Fibroblast of the conjunctiva (primary cell): ENCODE measurements at places on chromosomes 11 and 22.

GRCh38 chr11:96101146-96101545 is 177.2 kb upstream of the MTMR2 start:
- DNase-seq, result no peak

DNA sequence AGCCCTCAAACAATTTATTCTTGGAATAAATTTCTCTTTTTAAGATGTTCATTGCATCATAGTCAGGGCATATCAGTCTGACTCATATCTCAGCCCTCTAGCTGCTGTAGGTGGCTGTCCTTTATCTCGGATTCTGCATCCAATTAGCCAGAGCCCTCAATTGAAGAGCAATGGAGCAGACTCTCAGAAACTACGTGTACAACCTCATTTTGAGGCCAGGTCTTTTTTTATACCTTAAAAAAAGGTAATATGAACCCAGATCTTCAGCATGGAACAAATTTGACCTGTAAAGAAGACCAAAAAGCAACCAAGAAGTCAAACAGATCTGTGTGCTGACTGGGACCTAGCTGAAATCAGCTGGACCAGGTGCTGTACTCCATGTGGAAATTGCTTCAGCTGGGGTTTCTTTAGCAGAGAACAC is 8.7 kb downstream of the OR52A5 start:
- DNase-seq, result no peak

DNA sequence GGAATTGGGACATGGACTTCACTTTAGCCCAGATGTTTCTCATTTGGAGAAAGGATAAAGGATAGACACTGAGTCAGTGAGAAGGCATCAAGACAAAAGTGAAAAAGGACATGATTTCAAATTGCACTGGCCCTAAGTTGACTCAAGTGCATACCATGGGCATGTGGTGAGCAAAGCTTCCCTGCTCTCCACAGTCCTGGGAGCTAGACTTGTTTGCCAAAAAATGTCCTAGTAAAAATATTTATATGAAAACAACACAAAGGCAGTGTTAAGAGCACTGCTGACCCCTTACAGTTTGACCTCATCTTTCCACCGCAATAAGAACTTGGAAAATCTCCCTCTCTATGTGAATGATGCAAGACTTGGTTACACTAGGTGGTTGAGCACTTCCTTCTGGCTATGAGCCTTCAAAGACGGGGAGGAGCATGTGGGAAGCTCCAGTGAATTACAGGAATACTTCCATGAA is 46.5 kb upstream of the FIBIN start:
- DNase-seq, result peak; percentile 100

GRCh38 chr11:2888266-2888968 is 2.8 kb upstream of the CDKN1C start:
- DNase-seq, result peak; percentile 79
